Activated CD8-positive, alpha-beta memory T cell treated with anti-CD3 and anti-CD28 coated beads, Interleukin-2, amount 50 U/mL, for 4 hours (primary cell): ENCODE measurements at places on chromosomes 6 and 20.

- DNase-seq, result no peak
These were observed 64.9 kb upstream of the UTRN start for GRCh38 chr6:144220031-144220790.

GRCh38 chr6:85643537-85644278, 1.0 kb upstream of the SYNCRIP start:
- peak; percentile 72 for DNase-seq

GRCh38 chr6:45155341-45155894, 172.7 kb upstream of the RUNX2 start:
- no peak for DNase-seq

GRCh38 chr20:53427951-53428350, 165.7 kb downstream of the ZNF217 start:
- no peak for DNase-seq

DNA sequence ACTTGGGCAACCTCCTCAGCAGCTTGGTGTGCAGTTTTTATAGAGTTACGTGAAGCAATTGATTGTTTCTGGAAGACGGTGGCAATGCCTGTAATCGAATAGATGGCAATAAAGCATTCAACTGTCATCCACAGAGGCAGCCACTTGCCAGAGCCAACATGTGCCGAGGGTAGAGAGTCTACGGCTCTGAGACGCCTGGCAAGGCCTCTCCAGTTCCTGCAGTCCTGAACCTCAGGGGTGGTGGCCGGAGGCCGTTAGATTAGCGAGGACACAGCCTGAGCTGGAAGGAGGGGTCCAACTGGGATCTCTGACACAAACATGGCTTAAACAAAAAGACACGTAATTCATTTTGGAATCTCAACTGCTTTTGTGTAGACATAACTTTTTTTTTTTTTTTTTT, 775 bp upstream of the TTLL2 start:
- DNase-seq, result no peak

GRCh38 chr6:7332090-7332745, 19.2 kb upstream of the SSR1 start:
- no peak for DNase-seq

DNA sequence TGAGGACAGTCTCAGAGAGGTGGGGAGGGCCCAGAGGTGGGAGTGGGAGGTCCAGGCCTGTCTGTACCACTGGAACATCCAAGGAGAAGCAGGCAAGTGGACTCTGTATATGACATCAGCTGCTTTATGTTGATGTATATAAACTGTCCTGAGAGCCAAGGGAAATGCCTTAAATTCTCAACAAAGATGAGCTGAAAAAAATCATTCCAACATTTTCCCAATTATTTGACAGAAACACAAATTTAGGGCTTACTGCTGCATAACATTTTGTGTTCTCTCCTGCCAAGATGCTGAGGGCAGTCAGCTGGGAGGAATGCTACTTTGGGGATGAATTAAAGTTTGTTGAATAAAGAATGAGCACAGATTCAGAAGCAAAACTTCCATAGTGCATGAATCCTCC, 52.8 kb downstream of the FOXC1 start:
- DNase-seq, result no peak

- DNase-seq, result no peak
These were observed 51.9 kb upstream of the SAYSD1 start for GRCh38 chr6:39166912-39167290.

DNA sequence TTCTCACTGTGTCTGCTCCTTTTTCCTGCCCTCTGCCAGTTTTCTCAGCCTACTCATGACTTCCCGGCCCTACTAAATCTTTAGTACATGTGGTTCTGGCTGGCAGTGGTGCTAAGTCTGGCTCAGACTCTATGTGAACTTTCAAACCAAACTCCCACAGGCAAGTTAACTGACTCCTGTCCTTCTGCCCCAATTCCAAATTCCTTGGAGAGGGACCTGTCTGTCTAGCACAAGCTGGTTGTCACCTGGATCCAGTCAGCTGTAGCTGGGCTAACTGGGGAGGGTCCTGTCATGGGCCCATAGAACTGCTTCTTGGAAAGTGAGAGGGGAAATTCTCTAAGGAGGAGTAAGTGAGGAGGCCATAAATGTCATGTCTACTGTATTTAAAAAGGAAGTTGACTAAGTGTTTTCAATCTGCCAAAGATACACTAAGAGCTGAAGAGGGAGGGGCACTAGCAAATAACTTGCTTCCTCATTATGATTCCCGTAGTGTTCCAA, 240.1 kb downstream of the KCNQ5 start:
- no peak for DNase-seq

DNA sequence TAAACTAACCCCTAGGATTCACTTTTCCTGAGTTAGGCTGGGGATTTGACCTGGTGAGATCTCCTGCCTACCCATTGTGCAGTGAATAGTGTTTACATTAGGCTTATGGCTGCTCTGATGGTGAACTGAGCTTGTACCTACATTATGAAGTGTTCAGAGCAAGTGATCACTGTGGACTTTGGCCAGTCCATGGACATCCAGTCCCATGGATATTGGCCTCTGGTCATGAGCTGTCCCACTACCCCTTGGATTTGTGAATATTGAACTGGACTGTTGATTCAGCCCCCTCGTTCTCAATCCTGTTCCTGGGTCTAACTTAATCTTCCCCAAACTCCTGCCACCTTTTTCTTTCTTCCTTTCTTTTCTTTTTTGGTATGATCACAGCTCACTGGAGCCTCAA, 13.8 kb downstream of the ASIP start:
- no peak for DNase-seq

- DNase-seq, result no peak
These were observed 14.1 kb downstream of the SCML4 start for GRCh38 chr6:107809966-107810365.

DNA sequence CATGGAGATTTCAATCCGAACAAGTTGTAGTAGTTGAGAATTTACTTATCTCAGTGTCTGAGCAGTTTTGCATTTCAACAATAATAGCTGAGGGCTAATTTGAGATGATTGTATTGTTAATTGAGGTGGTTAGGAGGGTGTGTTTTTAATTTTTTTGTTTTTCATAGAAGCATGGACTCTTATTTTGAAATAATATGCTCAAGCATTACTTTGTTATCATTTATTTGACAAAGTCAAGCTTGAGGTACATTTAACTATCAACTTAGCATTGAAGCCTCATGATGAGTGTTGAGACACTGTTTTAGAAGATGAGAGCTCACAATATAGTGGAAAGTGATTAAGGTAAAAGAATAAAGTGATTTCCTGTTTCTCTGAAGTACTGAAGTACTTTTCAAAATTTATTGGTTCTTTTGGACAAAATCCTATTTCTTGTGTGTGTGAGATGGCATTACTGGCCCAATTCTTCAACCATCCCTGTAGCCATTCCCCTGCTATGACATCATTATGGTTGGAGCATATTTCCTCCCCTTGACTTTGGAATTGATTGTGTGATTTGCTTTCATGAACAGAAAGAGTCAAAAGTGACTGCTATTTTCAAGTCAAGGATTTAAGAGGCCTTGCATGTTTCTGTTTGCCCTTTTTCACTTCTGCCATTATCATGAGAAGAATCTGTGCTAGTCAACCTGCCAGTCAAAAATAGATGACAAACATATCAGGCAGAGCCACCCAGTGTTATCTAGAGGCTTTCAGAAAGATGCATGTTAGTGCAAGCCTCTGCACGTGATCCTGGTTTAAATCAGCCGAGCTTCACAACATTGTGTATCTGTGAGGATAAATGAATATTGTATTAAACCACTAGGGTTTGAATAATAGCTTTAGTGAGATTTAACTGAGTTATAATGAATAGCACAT, 1112.3 kb upstream of the CITED2 start:
- no peak for DNase-seq

- no peak for DNase-seq
These were observed 153.4 kb downstream of the MBOAT1 start for GRCh38 chr6:20058912-20059311.

DNA sequence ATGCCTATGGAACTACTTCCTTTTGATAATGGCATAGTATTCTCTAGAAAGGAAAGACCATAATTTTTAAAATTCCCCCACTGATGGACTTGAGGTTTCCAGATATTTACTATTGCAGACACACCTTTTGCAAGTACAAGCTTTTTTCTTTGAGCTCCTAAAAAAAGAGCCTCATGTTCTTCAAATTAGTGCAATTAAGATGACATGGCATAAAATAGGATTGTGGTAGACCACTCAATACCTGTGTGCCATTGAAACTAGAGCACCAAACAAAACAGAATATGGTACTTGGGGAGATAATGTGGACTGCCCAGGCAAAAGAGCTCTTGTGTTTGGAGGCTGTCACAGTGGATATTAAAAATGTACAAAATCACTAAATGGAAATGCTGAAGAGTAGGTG, 19.0 kb upstream of the LAMA2 start:
- no peak for DNase-seq

- DNase-seq, result no peak
These were observed 58.7 kb upstream of the CD93 start for GRCh38 chr20:23144856-23145255.

DNA sequence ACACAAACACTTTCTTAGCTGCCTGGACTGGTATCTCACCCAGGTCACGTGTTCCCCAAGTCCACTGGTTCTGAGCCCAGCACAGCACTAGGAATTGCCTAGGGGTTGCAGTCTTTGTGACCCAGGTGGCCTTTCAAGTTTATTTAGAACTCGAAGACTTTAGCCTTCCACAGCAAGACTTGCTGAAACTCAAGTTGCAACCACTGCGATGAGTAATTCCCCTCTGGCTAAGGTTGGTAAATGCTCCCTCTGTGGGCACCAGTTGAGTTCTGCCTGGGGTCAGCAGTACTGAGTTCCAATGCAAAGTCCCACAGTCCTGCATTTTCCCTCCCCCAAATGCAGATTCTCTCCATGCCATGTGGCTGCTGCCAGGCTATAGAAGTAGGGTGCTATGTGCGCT, 77.6 kb upstream of the MOCS1 start:
- DNase-seq, result no peak

GRCh38 chr6:29964887-29965562, 22.7 kb downstream of the HLA-A start:
- peak; percentile 77 for DNase-seq

GRCh38 chr6:11207199-11207968, 25.1 kb downstream of the NEDD9 start:
- DNase-seq, result no peak

DNA sequence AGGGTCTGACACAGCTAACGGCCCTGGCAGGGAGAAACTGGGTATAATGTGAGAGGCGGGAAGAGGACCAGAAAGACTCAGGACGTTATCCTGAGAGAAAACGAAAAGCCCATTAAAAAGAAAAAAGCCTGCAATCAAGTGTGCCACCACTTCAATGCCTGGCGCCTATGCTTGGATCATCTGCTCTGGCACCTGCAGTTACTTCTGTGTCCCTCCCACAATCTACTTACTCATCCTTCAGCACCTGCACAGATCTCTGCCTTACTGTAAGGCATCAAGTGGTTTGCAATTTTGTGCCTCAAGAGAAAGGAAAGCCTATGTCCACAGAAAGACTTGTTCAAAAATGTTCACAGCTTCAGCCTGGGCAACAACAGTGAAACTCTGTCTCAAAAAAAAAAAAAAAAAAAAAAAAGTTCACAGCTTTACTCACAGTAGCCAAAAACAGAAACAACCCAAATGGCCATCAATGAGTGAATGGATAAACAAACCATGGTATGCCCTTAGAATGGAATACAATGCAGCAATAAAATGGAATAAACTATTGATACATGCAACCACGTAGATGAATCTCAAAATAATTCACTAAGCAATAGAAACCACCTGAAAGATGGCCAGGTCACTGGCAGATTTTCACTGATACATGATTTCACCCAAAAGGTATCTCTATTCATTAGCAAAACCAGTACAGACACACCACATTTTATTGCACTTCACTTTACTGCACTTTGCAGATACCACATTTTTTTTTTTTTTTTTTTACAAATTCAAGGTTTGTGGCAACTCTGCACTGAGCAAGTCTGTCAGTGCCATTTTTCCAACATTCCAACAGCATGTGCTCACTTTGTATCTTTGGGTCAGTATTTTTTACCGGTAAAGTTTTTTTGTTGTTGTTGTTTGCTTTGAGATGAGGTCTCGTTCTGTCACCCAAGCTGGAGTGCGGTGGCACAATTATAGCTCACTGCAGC, 48.6 kb downstream of the ABHD12 start:
- DNase-seq, result no peak

DNA sequence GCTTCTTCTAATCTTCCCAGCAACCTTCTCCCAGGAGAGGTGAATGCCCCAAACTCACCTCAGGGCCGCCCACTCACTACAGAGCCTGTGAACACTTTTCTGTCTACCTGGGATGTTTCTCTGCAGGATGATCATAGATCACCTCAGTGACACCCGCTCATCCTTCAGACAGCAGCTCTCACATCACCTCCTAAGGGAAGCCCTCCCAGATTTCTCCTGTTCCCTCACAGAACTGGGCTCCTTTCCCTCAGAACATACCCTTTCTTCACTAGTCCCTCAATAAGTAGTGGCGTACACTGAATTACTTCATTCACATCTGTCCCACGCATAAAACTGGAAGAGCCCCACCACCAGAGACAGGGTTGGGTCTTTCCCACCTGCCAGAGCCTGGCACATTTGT, 57.8 kb downstream of the CDK5RAP1 start:
- DNase-seq, result no peak
